ENCODE measurements at places on chromosomes 12 and 14.

DNA sequence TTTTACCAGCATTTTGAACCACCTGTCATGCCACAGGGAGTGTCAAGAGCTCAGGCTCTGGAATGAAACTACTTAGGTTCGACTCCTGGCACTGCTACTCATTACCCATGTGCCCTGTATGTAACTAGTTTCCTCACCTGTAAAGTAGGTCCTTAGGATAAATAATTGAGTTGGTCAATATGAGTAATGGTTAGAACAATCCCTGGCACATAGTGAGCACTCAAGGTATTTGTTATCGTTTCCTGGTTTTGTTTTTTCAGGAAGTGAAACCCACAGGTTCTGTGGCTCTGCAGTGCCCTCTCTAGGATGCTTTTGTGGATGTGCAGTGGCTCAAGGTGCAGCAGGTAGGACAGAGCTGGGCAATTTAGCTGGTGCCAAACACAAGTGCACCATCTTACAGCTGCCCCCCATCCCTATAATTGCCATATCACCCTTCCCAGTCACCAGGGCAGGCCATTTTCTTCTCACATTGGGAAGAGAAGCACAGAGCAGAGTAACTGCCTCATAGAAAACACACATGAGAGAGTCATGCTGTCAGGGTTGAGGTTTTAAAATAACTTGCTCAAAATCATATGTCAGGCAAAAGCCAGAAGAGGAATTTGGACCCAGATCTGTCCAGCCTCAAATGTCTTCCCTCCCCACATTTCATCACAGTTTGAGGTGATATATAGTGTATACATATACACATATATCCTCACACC is 297.5 kb downstream of the RPAP3 start:
- DNase-seq, result peak; percentile 8

DNA sequence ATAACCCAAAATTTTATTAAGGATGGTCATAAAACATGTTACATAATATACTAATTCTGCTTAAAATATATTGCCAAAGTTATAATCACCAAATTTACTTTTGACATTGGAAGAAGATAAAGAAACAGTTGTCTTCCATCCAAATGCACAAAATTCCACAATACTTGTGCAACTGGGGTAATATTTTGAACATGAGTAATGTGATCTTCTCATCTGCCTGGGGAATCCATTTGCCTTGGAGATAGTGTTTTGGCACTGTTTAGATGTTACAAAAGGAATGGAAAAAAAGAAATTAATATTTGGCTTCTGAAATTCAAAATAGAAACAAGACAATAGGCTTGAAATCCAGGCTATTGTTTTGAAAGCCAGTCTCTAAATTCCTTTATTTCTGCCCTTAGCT is 9.1 kb downstream of the GPR19 start:
- no peak for DNase-seq

- no peak for DNase-seq
Observed at GRCh38 chr14:35822501-35822900, 3.6 kb upstream of the BRMS1L start.

- DNase-seq, result no peak
Observed at GRCh38 chr14:101504096-101504948, 57.0 kb upstream of the DIO3 start.
